Activated CD8-positive, alpha-beta T cell treated with anti-CD3 and anti-CD28 coated beads, Interleukin-2, amount 10 ng/mL, durations not matched to agents 7 days and 5 days (primary cell): ENCODE measurements at places on chromosomes 11 and 22. TPM values are rescaled to one million over a fixed set of nuclear protein-coding genes. Genes with fewer than 3 reads are reported as not detected.

GRCh38 chr11:47354913-47355282 lies 2.4 kb upstream of the MYBPC3 start:
- DNase-seq = no peak

DNA sequence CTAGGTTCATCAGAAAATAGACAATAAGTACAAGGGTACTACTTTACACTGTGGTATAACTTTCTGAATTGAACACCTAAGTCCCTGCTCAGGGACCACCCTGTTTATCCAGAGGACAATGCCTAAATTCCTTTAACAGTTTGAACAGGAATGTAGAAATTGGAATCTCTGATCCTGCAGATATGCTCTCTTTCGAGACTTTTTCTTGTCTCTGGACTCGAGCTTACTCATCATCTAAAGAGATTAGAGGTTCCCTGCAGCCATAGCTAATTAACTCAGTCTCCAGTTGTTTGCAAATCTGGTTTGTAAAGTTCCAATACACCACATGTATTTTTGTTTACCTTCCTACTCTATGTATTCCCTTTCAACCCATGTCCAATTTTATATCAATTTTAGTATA lies 1.0 kb downstream of the HOATZ start:
- DNase-seq = no peak

DNA sequence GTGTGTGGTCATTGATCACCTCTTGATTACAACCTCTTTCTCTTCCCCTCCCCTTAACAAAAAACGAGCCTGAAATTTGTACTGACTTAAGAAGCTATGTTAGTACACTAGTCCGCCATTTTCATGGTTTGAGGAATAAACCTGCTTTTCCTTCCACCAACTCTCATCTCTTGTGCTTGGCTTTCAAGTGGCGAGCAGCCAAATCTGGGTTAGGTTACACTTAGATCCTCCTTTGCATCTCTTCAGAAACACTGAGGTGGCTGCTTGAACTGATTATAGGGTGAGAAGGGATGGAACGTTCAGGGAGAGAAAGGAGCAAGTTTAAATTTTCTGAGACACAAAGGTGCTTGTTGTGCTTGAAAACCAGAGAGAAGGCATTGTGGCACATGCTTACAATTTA lies 2171.4 kb downstream of the LRRC4C start:
- DNase-seq = no peak

GRCh38 chr11:75150879-75151278 lies at the start of gene SLCO2B1:
Gene SLCO2B1 (plus strand): TSS chr11:75151107. CDS start chr11:75151382, 275 bp downstream.
- no peak for DNase-seq

GRCh38 chr11:116231543-116231942 lies 541.2 kb downstream of the BUD13 start:
- DNase-seq = no peak

DNA sequence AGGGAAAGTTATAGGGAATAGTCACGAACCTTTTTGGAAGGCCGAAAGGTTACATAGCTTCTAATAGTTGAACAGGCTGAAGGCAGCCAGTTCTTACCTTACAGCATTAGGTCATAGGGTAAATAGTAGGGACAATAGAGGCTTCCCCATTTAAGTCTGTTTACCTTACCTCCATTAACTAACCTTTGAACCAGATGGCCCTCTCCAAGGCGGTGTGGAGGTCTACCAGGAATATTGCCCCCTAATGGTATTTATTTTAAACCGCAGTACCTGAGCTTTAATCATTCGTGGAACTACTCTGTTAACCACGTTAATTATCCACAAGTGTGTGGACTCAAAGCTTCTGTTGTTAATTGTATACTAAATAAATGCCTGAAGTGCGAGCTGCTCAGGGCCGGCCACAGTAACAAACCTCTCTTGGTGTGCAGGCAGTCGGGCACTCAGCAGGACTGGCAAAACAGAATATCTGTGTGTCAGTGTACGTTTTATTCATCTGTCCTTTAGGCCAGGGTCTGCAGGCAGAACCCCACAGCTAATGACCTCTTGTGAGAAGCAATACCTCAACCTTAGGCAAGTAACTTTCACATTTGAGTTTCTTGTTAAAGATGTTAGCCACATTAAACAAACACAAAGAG lies 81.7 kb downstream of the PRCP start:
- DNase-seq = no peak

GRCh38 chr11:68266121-68266891 lies 5.5 kb downstream of the C11orf24 start:
- no peak for DNase-seq

- DNase-seq = no peak
Observed at GRCh38 chr11:68480193-68480592, 19.6 kb downstream of the PPP6R3 start.

DNA sequence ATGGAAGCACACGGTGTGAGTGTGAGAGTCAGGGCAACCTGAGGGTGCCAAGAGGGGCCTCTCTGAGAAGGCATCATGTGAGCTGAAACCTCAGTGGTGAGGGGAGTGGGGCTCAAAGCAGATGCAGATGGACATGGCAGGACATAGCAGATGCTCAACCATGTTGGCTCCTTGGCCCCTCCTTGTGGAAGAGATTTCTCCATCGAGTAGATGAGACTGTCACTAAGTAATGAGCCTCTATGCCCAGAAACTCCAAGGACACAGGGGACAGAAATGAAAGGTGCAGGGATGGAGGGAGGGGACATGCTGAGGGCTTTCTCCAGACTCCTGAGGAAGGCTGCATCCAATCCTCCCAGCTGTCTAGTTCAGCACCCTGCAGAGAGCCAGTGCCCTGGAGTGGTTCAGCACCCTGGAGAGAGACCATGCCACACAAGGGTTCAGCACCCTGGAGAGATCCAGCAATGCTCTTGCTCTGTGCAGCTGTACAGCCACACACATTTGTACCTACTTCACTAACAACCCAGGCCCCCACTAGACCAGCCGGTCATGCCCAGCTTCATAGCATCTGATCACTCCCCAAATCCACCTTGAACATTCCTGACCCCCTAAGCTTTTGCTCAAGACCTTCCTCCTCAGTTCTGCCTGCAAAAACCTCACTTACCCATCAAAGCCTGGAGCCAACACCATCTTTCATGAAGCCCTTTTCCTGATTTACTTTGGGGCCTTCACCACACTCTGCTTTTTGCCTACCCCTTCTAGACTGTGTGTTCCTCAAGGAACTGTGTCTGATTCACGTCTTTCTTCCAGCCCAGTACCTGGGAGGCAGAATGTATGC lies 252.0 kb downstream of the CTTN start:
- DNase-seq = peak; percentile 73

- no peak for DNase-seq
Observed at GRCh38 chr22:18931905-18932652, 4.0 kb downstream of the PRODH start.

GRCh38 chr11:63099555-63099954 lies 44.5 kb downstream of the SLC22A24 start:
- no peak for DNase-seq

- DNase-seq = no peak
Observed at GRCh38 chr11:64608636-64609035, 17.6 kb downstream of the SLC22A12 start.

DNA sequence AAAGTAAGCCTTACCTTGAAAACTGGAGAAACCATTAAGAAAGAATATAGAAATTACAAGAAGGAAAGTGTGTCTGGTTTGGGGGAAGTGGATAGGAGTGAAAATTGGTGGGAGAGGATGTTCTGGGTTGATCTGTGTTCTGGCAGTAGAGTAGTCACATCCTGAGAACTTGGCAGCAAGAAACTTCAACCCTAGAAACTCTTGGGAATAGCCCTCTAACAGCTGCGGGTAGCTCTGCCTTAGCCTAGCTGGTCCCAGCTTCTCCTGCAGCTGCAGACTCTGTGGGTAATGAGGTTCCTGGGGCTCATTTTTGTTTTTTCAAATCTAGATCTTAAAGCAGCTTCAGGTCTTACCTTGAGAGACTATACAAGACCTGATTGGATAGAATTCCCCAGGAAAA lies 24.2 kb upstream of the OR6X1 start:
- DNase-seq = no peak

DNA sequence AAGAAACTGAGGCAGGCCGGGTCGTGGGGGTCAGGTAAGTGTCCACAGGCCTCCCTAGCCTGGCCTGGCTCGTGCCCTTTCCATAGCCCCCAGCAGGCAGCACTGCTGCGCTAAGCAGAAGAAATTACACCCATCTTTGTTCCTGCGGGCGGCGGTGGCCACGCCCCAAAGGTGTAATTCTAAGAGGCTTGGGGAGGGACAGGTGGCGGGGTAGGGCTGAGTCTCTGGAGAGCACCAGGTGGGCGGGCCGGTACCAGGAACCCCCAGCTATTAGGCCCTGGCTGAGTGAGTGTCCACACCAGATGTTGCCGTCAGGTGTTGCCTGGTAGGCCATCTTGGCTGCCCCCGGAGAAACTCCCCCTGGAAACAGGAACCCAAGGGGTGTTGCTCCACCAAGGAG lies 12.3 kb upstream of the ARAP1 start:
- no peak for DNase-seq

GRCh38 chr11:47109727-47110246 lies 66.9 kb downstream of the ARFGAP2 start:
- no peak for DNase-seq

- no peak for DNase-seq
Observed at GRCh38 chr11:117662255-117662654, 134.8 kb downstream of the DSCAML1 start.

DNA sequence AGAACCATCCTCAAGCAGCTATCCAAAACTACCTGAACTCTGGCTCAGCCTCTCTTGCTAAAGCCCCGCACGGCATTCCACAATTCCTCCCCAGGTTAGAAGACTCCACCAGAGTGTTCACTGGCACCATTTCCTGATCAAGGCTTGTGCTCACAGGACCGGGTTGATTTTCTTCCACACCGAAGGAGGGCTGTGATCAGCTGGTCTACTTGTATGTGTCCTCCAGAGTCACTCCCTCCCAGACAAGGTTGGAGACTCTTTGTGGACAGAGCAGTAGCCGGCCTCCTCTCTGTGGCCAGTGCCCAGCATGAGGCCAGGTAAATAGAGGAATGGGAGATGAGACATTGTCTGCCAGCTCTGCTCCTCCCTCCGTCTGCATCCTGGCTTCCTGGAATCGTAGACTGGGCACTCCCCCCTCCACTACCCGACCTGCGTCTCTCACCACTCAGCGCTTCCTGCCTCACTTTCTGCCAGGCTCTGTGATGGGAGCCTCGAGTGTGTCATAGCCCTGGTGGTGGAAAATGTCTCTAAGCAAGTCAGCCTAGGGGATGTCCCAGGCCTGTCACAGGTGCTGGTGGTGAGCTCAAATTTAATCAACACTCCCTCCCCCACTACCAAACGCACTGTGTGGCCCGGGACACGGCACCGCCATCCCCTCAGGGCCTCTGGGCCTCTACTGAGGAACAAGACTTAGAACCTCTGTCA lies 12.5 kb upstream of the TMPRSS6 start:
- peak; percentile 97 for DNase-seq

DNA sequence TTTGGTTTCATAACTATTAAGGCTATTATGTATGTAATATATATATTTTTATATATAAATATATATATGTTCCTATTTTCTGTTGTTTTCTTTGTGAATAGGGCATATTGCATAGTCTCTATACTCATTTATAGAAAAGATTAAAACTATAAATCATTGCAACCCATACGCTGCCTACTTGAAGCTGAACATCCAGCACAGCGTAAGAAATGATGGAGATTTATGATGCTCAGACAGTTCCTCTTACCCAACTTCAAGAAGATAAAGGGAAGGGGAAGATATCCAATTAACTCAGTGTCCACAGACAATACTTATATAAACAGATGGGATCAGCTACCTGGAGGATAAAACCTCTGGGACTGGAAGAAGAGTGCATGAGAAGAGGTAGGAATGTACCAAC lies 791.7 kb downstream of the FAM181B start:
- DNase-seq = no peak

GRCh38 chr11:121667836-121668235 lies 215.1 kb upstream of the SORL1-AS1 start:
- DNase-seq = no peak

DNA sequence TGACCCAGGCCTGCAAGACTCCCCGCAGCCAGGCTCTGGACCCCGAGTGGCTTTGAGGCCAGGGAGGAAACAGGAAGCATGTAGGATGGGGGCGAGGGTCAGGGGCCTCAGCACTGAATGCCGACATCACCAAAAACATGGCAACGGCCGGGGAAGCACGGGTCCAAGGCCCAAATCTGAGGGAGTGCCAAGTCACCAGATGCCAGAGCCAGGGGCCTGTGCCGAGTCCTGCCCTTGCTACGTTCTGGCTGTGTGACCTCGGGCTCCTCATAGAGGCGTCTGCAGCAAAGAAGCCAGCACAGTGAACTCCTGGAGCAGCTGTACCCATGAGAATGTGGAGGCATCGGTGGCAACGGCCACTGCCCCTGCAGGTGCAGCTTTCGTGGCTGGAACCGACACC lies 420.7 kb downstream of the CTTN start:
- no peak for DNase-seq

GRCh38 chr11:104484804-104485554 lies 321.0 kb upstream of the PDGFD start:
- no peak for DNase-seq

- no peak for DNase-seq
Observed at GRCh38 chr11:134879341-134879740, 467.3 kb upstream of the B3GAT1 start.

NAALADL1 gene
- total RNA-seq = 7.5 TPM

SULT4A1 gene
- total RNA-seq = not detected

ENTHD1 gene
- total RNA-seq = 0.11 TPM

BCO2 gene
- total RNA-seq = 1.3 TPM

MSANTD4 gene
- 17.4 TPM for total RNA-seq

CRYBA4 gene
- total RNA-seq = not detected

UVRAG gene
- total RNA-seq = 19.8 TPM

TMPRSS6 gene
- 1.1 TPM for total RNA-seq

HBB gene
- not detected for total RNA-seq

UPK2 gene
- total RNA-seq = not detected

CLDN5 gene
- total RNA-seq = not detected

SOX10 gene
- not detected for total RNA-seq
